ENCODE measurements at places on chromosomes 2 and 18. TPM values are rescaled to one million over a fixed set of nuclear protein-coding genes. Genes with fewer than 3 reads are reported as not detected.

The RTP5 gene
- total RNA-seq, result 0.13 TPM

The DES gene
- total RNA-seq, result 74.2 TPM

The PAIP2B gene
- total RNA-seq, result 9.3 TPM

The RAB17 gene
- 59.1 TPM for total RNA-seq

The AOX1 gene
- total RNA-seq, result 38.6 TPM

The XDH gene
- total RNA-seq, result 3.1 TPM

The IWS1 gene
- total RNA-seq, result 35.8 TPM

DNA sequence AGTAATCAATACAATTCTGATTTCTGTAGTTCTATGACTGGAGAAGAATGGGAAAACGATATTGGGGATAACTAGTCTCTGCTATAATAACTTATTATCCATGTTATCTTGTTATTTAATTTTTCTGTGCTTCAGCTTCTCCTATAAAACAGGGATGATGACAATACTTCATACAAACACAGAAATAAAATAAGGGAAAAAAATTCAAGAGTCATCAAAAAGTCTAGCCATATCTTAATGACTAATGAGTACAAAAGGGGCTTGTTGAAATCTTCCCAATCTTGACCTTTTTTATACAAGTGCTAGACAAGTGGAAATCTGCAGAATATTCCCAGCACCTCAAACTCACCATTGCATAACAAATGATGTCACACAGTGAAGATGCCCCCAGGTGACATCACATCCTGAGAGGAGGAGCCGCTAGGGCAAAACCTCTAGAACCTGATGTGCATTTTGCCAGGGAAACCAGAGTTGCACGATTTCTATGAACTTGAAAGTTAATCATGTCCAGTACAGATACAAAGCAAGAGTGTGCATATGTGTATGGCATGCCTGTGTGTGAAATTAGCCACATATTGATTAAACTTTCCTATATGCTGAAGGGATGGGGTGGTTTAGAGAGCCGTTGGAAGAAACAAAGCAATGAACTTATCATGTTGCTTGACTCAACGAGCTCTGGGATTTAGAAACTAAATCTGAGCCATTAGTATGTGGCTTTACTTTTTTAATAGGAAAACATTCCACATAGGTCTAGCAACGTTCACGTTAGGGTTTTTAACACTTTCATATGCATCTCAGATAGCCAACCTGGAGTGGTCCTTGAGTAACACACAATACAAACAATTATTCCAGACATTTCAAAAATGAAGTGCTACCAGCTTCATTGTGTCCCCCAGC is 278.9 kb downstream of the SLC4A3 start:
- no peak overlapping the region for H3K4me3 ChIP-seq
- DNase-seq, result no peak
- no peaks in the 10 kb centered on the region for H3K36me3 ChIP-seq
- H3K4me1 ChIP-seq, result no peaks in the 10 kb centered on the region
- H3K27me3 ChIP-seq, result no peaks in the 10 kb centered on the region

GRCh38 chr18:48818329-48819254 is 132.2 kb downstream of the SMAD7 start:
- H3K4me1 ChIP-seq, result no peaks in the 10 kb centered on the region
- H3K27ac ChIP-seq, result no peak overlapping the region
- H3K4me3 ChIP-seq, result no peak overlapping the region
- DNase-seq, result no peak

DNA sequence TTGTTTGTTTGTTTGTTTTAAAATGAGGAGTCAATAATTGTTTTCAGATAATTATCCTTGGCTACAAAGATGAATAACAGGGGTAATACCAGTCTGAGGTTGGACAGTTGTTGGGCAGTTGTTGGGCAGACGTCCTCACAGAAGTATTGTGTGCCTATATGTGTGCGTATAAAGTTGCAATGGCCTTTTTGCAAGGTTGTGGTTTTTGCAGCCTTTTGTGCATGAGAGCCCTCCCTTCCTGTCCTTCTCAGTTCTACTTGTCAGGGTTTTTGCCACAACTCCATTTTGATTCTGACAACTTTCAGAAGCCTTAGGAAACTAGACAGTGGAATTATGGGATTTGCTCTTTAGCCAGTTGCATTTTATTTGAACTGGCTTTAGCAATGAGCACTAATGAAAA is 6.0 kb upstream of the STK39 start:
- no peak overlapping the region for H3K4me3 ChIP-seq
- H3K27me3 ChIP-seq, result no peaks in the 10 kb centered on the region
- no peaks in the 10 kb centered on the region for H3K36me3 ChIP-seq
- no peak for DNase-seq

GRCh38 chr2:15334644-15335326 is 226.3 kb downstream of the NBAS start:
- H3K4me3 ChIP-seq, result no peak overlapping the region
- DNase-seq, result no peak
- no peak overlapping the region for H3K27ac ChIP-seq
- no peaks in the 10 kb centered on the region for H3K4me1 ChIP-seq
- H3K36me3 ChIP-seq, result peaks cover 4% of the 10 kb centered on the region
- no peaks in the 10 kb centered on the region for H3K27me3 ChIP-seq

DNA sequence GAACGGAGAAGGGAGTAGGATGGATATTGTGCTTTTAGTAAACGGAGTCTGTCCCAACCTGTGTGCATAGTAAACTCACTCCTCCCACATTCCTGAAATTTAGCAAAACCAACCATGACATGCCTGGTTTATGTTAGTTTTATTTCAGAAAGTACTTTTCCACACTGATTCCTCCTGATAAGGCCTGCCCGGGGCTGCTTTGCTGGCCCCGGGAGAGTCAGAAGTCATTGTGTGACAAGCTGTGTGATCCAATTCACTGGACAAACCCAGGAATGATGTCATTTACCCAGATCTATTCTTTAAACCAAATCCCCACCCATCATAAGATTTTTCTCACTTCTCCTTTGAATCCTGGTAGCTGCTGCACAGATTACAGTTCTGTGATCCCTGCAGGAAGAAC is 109.0 kb downstream of the SETBP1 start:
- peak overlapping the region; percentile 10 for H3K27ac ChIP-seq
- peak; percentile 79 for DNase-seq
- H3K27me3 ChIP-seq, result no peaks in the 10 kb centered on the region
- peak overlapping the region; percentile 10 for H3K4me3 ChIP-seq
- no peaks in the 10 kb centered on the region for H3K36me3 ChIP-seq

GRCh38 chr2:6780765-6781274 is 84.9 kb downstream of the CMPK2 start:
- H3K4me3 ChIP-seq, result peak overlapping the region; percentile 23
- no peak overlapping the region for H3K27ac ChIP-seq
- peak; percentile 75 for DNase-seq
- no peaks in the 10 kb centered on the region for H3K27me3 ChIP-seq

GRCh38 chr18:78330766-78331165 is 648.9 kb upstream of the SALL3 start:
- H3K4me1 ChIP-seq, result no peaks in the 10 kb centered on the region
- H3K4me3 ChIP-seq, result no peak overlapping the region
- DNase-seq, result no peak
- H3K27me3 ChIP-seq, result no peaks in the 10 kb centered on the region

DNA sequence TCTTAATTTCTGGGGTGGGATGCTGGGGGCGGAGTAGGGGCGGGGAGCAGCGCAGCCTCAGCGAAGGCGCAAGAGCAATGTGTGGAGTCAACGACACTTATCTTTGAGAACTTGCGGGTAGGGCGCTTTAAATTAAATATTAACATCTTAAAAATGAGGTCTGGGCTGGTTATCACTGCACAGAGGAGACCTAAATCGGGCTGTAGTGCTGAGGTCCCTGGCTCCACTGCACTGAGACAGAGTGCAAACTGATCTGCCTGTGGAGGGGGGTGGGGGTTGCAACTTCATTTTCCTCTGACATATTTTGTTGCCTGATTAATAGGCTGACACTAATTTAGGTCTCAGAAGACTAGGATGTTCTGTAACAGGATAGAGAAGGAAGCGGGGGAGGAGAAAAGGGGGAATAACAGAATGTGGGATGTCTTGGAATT is 253.0 kb upstream of the FANCL start:
- H3K27ac ChIP-seq, result no peak overlapping the region
- H3K4me3 ChIP-seq, result no peak overlapping the region
- peak; percentile 63 for DNase-seq
- no peaks in the 10 kb centered on the region for H3K36me3 ChIP-seq
- H3K4me1 ChIP-seq, result no peaks in the 10 kb centered on the region

DNA sequence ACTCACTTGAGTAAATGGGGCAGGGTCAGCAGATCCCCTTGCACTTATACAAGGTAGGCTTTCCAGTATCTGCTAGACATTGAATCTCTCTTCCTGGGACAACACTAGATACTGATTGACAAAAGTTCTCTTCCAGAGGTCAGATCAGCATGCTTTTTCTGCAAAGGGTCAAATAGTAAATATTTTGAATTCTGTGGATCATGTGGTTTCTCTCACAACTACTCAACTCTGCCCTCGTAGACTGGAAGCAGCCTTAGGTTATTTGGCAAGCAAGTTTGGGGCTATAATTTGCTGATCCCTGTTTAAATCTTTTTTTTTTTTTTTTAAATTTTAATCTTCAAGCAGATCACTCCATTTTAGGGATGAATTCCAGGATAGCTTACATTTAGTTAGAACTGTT is 17.4 kb upstream of the NABP1 start:
- H3K27me3 ChIP-seq, result no peaks in the 10 kb centered on the region
- no peaks in the 10 kb centered on the region for H3K36me3 ChIP-seq
- H3K27ac ChIP-seq, result no peak overlapping the region
- no peak for DNase-seq
- H3K4me3 ChIP-seq, result no peak overlapping the region
- no peaks in the 10 kb centered on the region for H3K4me1 ChIP-seq

- H3K36me3 ChIP-seq, result no peaks in the 10 kb centered on the region
- DNase-seq, result no peak
- H3K4me1 ChIP-seq, result peaks cover 8% of the 10 kb centered on the region
- H3K4me3 ChIP-seq, result peak overlapping the region; percentile 19
- H3K27me3 ChIP-seq, result no peaks in the 10 kb centered on the region
These were observed 2.9 kb upstream of the PTPN4 start for GRCh38 chr2:119756837-119757236.

- H3K36me3 ChIP-seq, result no peaks in the 10 kb centered on the region
- H3K4me1 ChIP-seq, result peaks cover 3% of the 10 kb centered on the region
- no peak overlapping the region for H3K4me3 ChIP-seq
- H3K27me3 ChIP-seq, result no peaks in the 10 kb centered on the region
- no peak for DNase-seq
These were observed 2.8 kb upstream of the KLHL14 start for GRCh38 chr18:32775628-32776027.

DNA sequence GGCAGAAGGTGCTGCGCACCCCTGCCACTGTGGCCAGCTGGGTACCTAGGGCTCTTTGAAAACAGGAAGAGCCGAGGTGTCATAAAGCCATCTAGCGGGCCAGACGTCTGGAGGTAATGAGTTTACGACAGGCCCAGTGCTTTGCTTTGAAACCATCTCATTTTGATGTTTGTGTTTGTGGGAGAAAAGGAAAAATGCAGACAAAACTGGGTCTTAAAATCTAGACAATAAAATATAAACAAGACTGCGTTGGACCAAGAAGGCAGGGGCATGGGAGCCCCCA is 3.2 kb downstream of the HOXD9 start:
- H3K36me3 ChIP-seq, result no peaks in the 10 kb centered on the region
- no peaks in the 10 kb centered on the region for H3K27me3 ChIP-seq
- H3K4me3 ChIP-seq, result peak overlapping the region; percentile 72
- H3K4me1 ChIP-seq, result peaks cover 10% of the 10 kb centered on the region

DNA sequence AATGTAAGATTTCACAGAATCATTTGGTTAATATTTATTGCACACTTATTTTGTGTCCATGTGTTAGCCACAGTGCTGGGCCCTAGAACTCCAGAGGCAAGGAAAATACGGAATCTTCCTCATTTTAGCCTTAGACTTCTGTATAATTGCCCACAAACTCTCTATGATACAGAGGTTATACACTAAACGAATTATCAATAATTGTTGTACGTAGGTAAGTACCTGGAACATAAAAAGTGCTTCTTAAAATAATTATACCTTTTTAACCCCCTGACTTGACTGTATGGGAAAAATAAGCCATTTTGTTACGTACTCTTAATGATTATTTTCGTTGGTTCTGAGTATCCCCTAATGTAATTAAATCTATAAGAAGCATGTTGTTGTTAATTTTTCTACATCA is 119.4 kb downstream of the ARHGAP15 start:
- H3K4me3 ChIP-seq, result no peak overlapping the region
- DNase-seq, result no peak

GRCh38 chr2:218773881-218774280 is 8.1 kb upstream of the CYP27A1 start:
- no peaks in the 10 kb centered on the region for H3K27me3 ChIP-seq
- no peak overlapping the region for H3K27ac ChIP-seq
- no peaks in the 10 kb centered on the region for H3K36me3 ChIP-seq
- no peak overlapping the region for H3K4me3 ChIP-seq

DNA sequence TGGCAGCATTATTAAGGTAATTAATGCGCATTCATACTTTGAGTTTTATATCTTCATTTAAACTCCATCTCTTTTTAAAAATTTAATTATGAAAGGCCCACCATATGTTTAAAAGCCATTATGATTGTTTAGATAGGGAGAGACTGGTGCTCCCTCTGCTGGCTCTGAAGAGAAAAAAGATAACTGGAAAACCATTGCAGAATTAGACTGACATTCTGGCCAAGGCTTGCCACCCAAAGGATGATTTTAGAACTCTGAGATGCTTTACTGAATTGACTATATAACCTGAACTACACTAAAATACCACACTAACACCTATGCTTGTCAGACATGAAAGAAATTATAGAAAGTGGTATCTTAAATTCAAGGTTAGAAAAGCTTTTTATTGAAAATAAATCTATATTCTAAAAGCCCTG is 127.6 kb upstream of the SPOPL start:
- H3K4me1 ChIP-seq, result no peaks in the 10 kb centered on the region
- H3K27ac ChIP-seq, result no peak overlapping the region
- H3K4me3 ChIP-seq, result no peak overlapping the region
- DNase-seq, result no peak
- no peaks in the 10 kb centered on the region for H3K36me3 ChIP-seq

- H3K27ac ChIP-seq, result no peak overlapping the region
- H3K4me1 ChIP-seq, result no peaks in the 10 kb centered on the region
- no peak overlapping the region for H3K4me3 ChIP-seq
- no peaks in the 10 kb centered on the region for H3K27me3 ChIP-seq
- no peak for DNase-seq
These were observed 151.7 kb upstream of the L3MBTL4 start for GRCh38 chr18:6566338-6566911.

DNA sequence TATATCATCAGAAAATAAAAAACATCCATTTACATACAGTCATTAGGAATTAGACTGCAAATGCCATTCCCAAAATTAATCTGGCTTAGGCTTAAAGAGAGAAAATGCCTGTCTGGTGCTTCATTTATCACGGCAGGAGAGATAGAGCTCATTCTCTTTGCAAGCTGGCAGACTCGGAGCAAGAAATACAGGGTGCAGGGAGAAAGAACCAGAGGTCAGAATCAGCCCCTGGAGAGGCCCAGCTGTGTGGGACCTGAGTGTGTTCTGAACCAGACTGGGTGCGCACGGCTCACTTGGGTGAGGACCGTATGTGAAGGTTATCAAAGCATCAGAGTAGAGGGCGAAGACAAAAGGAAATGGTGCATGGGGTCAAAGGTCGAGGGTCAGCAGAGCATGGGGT is 227.8 kb downstream of the ACKR3 start:
- no peak overlapping the region for H3K4me3 ChIP-seq
- no peaks in the 10 kb centered on the region for H3K27me3 ChIP-seq
- DNase-seq, result no peak
